NCI-H69 (cell line): ENCODE measurements at places on chromosomes 5 and 9.

- peak; percentile 33 for DNase-seq
Measured at GRCh38 chr5:135246923-135247795, 151.9 kb downstream of the MACROH2A1 start.

DNA sequence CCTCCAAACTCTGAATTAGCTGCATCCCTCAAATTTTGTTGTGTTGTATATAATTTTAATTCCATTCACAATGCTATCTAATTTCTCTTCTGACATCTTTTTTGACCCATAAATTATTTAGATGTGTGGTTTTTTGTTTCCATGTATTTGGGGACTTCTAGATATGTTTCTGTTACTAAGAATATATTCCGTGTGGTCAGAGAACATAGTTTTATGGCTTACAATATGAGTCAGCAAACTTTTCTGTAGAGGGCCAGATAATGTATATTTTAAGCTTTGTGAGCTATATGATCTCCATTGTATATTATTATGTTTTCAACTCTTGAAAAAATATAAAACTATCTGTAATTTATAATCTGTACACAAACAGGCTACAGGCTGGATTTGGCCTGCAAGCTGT is 33.4 kb downstream of the MVB12B start:
- DNase-seq: no peak

DNA sequence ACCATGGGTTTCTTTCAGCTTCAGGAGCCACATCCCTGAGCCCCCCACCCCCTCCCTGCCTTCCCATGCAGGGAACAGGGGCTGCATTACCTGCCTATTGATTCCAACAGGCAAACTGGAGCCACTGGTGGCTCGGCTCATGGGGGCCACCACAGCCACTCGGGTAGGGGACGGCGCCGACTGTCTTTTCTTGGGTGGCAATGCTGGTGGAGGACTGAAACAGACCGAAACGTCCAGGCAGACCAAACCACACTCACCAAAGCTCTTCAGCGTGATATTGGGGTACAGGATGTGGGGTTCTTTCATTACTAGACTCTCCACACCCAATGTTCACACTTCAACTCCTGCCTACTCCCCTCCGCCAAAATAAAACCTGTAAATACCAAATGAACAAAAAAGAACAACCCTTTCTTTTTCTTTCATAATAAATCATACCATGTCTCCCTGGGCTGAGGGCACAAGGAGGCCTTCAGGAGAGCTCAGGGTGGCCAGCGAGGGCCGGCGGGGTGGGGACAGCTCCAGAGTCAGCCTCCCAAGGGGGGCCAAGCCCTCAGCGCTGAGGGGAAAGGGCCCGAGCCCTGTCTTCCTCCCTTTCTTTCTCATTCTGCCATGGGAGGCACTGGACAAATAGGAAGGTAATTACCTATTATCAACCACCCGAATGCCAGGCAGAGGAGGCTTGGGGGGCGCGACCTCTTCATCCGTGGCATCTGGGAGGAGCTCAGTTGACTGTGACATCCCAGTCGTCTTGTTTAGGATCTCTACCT is 83.3 kb downstream of the PRRT1B start:
- no peak for DNase-seq

DNA sequence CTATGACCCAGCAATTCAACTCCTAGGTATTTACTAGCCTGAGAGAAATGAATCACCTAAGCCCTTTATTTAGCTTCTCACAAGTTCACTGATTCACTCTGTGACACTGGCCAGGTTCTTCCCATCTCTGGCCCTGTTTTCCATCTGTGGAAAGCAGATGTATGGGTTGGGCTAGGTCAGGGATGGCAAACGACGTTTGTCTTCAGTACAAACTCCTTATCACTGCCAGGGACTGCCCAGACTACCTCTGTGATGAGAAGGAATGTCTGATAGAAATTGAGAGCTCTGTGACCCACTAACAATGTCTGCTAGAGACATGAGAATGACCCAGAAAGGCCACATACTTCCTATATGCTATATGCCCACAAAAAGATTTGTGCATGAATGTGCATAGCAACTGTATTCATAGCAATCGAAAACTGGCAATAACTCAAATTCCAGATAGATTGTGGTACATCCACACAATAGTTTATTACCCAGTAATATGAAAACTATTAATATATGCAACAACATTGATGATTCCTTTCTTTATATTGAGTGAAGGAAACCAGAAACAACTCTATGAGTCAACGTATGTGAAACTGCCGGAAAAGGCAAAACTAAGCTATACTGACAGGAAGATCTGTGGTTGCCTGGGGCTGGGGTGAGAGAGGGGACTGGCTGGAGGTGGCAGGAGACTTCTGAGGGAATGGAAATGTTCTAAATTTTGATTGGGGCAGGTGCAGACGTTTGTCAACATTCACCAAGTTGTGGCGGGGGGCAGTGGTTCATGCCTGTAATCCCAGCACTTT is 32.0 kb upstream of the ADAM19 start:
- DNase-seq: no peak

- peak; percentile 97 for DNase-seq
Measured at GRCh38 chr9:137550231-137550621, at the start of gene PNPLA7. Gene PNPLA7 (minus strand): TSS chr9:137550402. CDS start chr9:137550197, 205 bp downstream.

DNA sequence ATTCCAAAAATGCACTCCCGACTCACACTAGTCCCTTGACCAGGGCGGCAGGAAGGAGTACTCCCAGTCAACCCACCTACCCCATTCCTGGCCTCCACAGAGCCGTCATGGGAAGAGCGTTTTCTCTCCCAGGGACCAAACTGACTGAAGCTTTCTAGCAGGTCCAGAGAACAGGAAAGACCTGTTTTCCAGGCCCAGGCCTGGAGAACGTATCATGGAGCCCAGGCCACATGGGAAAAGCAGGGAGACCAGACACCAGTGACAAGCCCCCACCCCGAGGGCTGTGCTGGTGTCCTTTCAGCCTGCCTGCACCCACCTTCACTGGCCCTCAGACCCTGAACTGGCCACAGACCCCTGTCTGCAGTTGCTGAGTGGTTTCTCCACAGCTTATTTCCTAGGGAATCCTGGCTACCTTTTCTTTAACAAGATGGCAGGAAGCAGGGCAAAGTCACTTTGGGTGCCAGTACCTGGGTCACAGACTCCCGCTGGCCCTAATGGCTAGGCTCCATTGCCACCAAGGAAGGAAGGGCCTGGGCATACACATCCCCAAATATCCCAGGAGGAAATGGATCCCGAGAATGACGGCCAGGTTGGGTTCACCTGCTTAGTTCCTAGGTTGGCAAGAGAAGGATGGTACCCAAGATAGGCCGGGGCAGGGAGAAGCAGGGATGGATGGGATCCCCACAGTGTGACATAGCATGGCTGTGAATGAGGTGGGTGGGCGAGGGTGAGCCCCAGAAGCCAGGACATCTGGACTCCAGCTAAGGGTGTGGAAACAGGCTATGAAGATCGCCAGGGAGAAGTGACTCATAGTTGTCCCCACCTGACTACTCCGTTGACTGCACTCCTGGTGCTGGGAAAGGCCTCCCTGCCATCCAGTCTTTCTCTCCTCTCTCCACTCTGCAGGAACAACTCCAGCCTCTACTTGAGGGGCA is 12.2 kb downstream of the CCNI2 start:
- DNase-seq: no peak

GRCh38 chr5:44795496-44795895 is 13.3 kb upstream of the MRPS30 start:
- DNase-seq: no peak

- DNase-seq: no peak
Measured at GRCh38 chr5:62650197-62650596, 71.6 kb downstream of the LRRC70 start.

GRCh38 chr9:107387409-107387808 is 102.2 kb downstream of the KLF4 start:
- DNase-seq: no peak

DNA sequence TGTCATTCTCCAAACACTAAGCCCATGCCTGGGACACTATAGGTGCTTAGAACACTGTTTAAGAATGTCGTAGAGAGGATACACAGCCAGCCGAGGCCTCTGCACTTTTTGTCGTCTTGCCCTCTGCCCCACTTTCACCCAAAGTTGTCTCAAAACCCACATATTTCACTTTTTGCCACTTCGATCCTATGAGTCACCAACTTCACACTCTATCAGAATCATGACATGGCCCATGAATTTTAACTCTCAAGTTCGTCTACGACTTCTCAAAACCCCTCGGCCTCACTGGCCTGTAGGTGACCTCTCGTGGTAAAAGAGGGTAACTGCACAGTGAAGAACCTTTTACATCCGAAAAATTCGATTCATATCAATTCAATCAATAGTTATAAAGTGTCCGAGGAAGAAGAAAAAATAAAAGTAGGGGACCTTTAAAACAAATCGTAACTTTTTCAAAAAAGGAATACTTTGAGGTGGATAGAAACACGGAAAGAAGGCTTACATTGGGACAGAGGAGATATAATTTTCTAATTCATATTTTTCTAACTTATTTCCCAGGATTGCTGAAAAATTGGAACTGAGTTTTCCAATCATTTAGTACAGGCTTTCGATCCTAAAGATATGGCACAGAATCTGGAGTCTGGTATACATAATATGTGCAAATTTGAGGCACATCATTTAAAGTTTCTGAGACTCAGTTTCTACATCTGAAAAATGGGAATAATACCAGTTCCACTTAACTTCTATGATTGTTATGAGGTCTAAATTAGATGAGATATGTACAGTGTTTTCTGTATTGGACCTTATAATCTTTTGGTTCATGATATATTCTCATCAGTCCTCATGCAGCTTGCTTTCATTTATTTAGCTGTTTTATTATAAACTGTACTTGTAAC is 122.6 kb downstream of the APBA1 start:
- DNase-seq: peak; percentile 59

- no peak for DNase-seq
Measured at GRCh38 chr9:113886933-113887332, 10.8 kb downstream of the ZNF618 start.

DNA sequence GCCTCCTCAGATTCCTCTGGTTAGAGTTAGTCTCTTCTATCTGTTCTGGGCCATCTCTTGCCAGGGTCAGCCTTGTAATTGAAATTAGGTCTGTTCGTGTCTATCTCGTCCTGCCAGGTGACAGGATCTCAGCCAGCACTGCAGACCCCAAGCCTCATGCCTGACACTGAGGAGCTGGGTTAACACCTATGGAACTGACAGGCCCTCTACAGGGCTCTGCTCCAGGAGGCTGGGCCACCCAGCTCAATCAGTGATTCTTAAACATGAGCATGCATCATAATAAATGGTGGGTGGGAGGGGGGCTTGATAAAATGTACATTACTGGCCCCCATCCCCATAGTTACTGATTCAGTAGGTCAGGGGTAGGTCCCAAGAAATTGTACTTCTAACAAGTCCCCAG is 103.4 kb downstream of the PSD2 start:
- DNase-seq: no peak

DNA sequence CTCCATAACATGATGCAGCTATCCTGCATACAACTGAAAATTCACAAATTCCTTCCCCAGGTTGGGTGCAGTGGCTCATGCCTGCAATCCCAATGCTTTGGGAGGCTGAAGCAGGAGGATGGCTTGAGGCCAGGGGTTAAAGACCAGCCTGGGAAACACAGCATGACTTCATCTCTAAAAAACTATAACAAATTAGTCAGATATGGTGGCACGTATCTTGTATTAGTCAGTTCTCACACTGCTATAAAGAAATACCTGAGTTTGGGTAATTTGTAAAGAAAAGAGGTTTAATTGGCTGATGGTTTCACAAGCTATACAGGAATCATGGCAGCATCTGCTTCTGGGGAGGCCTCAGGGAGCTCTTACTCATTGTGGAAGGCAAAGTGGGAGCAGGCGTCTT is 56.4 kb upstream of the DAPK1 start:
- no peak for DNase-seq

- DNase-seq: peak; percentile 73
Measured at GRCh38 chr5:24633715-24634325, 11.0 kb downstream of the CDH10 start.

DNA sequence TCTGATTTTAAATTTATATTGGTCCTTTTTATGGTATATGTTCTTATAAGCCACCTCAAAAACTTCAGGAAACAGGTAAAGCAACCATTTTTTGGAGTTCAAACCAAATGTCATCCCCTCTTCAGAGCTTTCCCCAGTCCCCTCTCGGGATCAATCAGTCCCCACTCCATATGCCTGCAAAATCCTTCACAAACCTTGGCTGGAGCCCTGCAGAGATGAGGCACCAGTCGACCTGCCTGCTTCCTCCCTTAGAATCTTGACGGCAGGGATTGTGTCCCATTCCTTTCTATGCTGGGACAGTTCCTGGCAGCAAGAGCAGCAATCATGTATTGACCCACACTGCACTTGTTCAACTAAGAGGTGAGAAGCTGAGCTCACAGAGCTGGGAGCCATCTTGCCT is 22.6 kb downstream of the B4GALT1 start:
- DNase-seq: no peak

- DNase-seq: no peak
Measured at GRCh38 chr9:126561582-126561981, 52.1 kb upstream of the LMX1B start.

DNA sequence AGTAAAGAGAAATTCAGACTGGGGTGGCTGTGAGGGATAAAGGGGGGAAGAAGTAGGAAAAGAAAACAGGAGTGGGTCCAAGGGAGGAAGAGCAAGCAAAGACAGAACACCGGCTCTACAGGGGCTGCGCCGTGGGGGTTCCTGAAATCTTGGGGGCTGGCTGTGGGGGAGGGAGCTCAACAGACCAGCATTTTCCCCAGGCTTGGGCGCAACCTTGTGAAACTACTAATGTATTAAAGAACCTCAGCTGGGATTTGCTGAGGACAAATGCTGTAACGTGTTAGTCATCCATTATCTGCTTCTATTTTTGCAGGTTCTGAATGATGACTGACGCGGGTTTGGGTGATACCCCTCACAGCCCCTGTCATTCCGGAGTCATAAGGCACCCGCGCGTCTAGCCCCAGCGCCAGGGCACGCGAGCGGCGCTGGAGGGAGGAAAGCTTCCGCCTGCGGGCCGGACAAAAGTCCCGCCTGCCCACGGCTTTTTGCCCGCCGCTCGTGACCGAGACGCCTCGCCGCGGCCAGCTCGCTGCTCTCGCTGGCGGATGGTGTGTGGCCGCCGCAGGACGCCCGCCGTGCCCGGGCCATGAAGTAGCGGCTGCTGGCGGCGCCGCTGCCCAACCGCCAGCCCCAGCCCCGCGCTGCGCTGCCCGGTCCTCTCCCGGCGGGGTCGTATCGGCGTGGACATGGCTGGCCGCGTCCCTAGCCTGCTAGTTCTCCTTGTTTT is 110.6 kb downstream of the PAM start:
- peak; percentile 95 for DNase-seq
